ENCODE measurements at places on chromosomes 5 and 9. TPM values are rescaled to one million over a fixed set of nuclear protein-coding genes. Genes with fewer than 3 reads are reported as not detected.

The PCDHB6 gene
- 4.4 TPM for total RNA-seq

DNA sequence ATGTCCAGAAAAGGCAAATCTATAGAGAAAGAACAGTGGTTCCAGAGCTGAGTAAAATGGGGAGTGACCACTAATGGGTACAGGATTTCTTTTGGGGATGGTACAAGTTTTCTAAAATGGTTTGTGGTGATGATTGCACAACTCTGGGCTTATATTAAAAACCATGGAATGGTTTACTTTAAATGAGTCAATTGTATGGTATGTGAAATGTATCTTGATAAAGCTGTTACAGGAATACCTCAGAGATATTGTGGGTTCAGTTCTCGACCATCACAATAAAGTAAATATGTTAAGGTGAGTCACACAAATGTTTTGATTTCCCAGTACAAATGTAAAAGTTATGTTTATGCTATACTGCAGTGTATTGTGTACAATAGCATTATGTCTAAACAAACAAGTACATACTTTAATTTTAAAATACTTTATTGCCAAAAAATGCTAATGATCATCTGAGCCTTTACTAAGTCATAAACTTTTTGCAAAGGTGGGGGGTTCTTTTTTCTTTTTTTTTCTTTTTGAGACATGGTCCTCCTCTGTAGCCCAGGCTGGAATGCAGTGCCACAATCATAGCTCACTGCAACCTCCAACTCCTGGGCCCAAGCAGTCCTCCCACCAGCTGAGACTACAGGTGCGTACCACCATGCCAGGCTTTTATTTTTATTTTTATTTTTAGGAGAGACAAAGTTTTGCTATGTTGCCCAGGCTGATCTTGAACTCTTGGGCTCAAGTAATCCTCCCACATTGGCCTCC lies 65.9 kb downstream of the SHOC1 start:
- no peak overlapping the region for H3K27ac ChIP-seq
- H3K36me3 ChIP-seq, result no peaks in the 10 kb centered on the region
- H3K4me1 ChIP-seq, result no peaks in the 10 kb centered on the region

The MCC gene
- 21.4 TPM for total RNA-seq

The ZNF608 gene
- 42.4 TPM for total RNA-seq
